ENCODE measurements at places on chromosomes 6 and 20.

GRCh38 chr6:73610444-73611275 lies 43.1 kb downstream of the SLC17A5 start:
- DNase-seq, result no peak

DNA sequence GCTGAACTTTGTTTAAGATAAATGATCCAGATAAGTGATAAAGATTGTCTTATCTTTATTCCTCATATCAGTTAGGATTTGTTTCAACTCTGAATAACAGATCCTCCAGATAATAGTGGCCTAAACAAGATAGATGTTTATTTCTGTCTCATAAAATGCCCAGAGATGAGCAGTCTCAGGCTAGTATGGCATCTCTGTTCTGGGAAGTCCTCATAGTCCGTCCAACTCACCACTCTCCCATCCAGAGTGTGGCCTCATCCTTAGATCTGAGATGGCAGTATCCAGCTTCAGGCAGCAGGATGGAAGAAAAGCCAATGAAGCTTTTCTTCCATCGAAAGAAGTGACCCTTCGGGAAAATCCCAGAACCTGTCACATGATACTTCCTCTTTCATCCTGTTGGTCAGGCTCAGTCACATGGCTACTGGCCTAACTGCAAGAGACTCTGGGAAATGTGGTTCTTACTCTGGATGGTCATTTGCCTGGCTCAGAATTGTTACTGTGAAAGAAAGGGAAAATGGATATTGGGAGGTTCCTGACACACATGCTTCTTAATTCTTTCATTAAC lies 29.4 kb upstream of the TAGAP start:
- no peak for DNase-seq

DNA sequence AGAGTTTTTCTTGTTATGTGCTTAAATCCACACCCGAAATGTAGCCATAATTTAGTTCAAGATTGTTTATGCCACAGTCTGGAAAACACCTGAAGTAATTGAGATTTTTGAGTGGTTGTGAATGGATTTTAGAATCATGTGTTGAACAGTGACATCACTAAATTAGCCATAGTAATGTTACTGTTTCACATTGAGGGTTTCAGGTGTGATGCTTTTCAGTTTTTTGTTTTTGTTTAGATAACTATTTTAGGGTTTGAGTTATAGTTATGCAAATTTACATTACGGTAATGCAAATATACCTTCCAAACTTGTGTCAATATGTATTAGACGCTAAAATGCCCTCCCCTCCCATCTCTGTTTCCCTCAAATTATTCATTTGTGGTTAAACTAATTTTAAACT lies 22.9 kb downstream of the QKI start:
- no peak for DNase-seq

DNA sequence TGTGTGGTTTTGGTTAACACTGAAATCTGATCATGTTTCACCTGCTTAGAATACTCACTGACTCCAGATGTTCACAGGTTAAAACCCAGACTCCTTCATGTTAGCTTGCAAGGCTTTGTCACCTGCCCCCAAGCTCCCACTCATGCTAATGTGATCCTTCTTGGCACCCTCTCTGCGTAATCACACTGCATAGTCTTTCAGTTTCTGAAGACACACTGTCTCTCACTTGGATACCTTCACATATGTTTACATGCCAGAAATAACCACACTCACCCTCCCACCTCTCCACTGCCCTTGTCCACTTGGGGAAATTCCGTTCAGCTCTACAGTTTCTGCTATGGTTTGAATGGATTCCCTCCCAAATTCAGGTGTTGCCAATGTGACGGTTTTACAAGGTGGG lies 234.7 kb upstream of the SASH1 start:
- no peak for DNase-seq

- DNase-seq, result no peak
Observed at GRCh38 chr6:156790711-156791319, 13.6 kb downstream of the ARID1B start.

- no peak for DNase-seq
Observed at GRCh38 chr20:12592756-12593155, 416.0 kb upstream of the SPTLC3 start.

DNA sequence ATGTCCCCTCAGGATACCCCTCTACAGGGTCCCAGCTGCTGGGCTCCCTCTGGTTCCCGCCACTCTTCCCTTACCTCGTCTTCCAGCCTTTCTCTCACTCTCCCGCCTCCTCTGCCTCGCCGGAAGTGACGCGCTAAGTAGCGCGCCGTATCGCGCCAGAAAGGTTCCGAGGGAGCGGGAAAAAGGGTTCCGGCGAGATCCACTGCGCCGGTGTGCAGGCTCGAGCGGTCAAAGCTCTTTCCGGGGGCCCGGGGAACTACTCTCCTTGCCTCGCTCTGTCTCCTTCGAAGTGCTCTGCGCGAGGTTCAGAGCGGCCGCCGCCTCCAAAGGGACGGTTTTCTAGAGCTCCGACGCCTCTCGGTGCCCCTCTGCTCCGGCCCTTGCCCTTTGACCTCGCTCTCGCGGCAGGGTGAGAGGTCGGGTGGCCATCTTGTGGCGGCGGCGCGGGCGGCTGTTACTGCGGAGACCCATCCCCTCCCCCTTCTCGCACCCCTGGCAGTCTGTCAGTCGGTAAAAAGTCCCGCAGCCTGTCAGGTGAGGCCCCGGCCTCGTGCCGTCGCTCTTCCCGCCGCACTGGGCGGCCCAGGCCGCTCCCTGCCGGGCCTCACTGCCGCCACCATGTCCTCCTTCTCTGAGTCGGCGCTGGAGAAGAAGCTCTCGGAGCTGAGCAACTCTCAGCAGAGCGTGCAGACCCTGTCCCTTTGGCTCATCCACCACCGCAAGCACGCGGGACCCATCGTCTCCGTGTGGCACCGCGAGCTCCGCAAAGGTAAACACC lies at the start of the genes RPRD1B and TTI1:
Gene RPRD1B, plus strand, starts transcription at position 417 of the 778 bp plus-strand sequence. Its CDS starts 202 bp downstream, at position 619.
Gene TTI1, minus strand, starts transcription at position 127 of the 778 bp plus-strand sequence. CDS start 19,640 bp downstream, outside the sequence.
- DNase-seq, result peak; percentile 93

DNA sequence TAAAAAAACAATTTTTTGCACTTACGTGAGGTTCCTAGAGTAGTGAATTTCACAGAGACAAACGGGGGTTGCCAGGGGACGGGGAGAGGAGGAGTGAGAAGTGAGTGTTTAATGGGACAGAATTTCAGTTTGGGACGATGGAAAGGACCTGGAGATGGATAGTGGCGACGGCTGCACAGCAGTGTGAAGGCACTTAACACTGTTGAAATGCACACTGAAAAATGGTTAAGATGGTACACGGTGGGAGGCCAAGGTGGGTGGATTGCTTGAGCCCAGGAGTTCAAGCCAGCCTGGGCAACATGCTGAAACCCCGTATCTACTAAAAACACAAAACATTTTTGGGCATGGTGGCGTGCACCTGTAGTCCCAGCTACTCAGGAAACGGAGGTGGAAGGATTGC lies 31.4 kb downstream of the RPP40 start:
- DNase-seq, result no peak

GRCh38 chr6:111119571-111120329 lies 32.4 kb downstream of the SLC16A10 start:
- no peak for DNase-seq

DNA sequence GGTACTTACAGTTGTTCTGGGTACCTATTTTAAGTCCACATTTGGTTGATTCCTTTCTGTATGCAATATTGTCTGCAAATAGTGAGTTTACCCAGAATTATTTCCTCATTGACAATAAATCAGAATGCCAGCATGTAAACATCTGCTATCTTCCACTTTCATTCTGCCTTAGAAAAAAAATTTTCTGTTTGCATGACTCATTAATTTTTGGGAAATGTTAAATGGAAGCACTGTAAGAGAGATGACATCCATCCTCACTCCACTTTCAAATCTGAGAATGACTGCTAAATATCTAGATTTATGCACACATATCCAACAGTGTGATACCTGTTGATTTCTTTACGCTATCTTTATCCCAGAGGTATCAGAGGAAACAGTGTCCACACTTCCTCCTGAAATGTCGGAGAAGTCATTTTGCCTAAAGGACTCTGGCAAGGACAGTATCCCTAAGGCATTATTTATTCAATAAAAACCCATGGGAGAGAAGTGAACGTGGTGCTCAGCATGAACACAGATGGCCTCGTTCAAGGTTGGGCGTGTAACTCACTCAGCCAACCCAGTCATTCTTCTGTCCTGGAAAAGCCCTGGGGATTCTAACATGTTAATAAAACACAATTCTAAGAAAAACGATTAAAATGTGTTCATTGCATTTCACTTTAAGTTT lies 780.9 kb downstream of the QKI start:
- DNase-seq, result peak; percentile 30

DNA sequence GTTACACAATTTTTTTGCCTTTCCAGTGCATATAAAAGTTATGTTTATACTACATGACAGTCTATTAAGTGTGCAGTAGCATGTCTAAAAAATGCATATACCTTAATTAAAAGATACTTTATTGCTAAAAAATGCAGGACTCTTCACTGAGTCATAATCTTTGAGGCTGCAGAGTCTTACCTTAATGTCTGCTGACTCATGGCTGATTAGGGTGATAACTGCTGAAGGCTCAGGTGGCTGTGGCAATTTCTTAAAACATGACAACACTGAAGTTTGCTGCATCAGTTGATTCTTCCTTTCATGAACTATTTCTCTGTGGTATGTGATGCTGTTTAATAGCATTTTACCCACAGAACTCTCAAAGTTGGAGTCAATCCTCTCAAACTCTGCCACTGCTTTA lies 19.1 kb downstream of the ZSCAN23 start:
- DNase-seq, result no peak

DNA sequence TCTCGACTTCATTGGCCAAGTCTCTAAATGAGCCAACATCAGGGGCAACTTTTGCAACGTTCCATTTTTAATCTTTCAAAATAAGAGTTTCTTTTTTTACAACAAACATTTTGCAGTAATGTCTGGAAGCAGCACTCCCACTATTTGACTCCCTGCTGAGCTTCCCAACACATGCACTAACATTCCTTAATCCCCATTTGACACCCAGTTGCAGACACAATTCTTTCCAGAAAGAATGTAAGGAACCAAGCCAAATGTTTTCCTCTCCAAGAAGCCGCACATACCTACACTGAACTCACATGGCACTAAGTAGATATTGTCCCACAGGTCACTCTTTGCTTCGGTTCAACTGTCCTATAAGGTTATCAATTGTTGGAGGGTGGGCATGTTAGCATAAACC lies 165.6 kb downstream of the GRM1 start:
- DNase-seq, result no peak

GRCh38 chr20:10619427-10619826 lies 54.4 kb downstream of the JAG1 start:
- DNase-seq, result no peak

- no peak for DNase-seq
Observed at GRCh38 chr6:148727104-148727503, 19.7 kb upstream of the UST start.

- peak; percentile 20 for DNase-seq
Observed at GRCh38 chr20:64110411-64111068, 3.2 kb upstream of the NPBWR2 start.

GRCh38 chr6:159134701-159135364 lies 34.4 kb upstream of the FNDC1 start:
- no peak for DNase-seq

- DNase-seq, result no peak
Observed at GRCh38 chr6:30102414-30102969, 10.4 kb downstream of the TRIM31 start.
